ENCODE measurements at places on chromosomes 1 and 21.

DNA sequence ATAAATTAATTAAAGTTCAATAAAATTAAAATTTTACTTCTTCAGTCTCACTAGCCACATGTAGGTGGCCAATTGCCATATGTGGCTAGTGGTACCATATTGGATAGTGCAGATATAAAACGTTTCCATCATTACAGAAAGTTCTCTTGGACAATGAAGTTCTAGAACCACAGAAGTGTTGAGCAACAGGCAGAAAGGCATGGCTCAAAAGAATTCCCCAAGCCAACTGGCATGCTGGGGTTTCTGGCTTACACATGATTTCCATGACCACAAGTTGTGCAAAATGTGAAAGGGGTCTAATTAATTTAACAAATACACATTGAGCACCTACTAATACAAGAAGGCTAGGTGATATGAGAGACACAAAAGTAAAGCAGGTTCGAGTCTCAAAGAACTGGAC is 72.2 kb upstream of the CDC42BPA start:
- DNase-seq, result no peak

DNA sequence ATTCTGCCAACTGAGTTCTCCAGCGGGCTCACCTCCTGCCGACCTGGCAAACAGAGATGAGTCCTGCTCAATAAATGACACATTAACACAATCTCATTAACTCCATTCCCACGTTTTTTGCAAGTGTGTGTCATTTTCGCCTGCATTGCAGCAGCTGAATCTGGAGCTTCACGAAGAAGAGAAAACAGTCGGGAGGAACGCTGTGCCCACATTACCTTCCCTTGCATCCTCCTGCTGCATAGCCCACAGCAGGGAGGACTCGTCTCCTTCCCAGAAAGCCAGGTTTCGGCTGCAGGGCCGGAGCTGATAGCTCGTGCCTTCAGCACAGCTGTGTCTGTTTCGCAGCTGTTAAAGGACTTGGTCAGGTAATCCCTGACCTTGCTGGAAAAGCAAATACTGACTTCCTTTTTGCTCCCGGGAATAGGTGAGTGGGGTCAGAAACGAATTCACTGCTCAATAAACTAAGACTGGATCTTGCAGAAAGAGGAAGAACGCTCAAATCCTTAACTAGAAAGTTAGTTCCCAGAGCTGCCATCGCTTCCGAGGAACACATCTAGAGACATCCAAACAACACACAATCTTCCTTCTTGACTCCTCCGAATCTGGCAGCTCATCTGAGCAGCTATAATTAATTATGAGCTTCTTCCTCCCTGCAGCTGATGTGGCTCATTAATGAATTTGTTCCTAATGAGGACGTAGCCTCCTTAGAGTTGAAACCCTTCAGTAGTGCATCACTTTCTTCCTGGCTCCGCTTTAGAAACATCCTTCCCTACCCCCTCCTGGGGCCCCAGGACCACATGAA is 33.0 kb downstream of the KANK4 start:
- no peak for DNase-seq

- no peak for DNase-seq
These were observed 6.6 kb downstream of the GNG4 start for GRCh38 chr1:235642943-235643371.

GRCh38 chr1:55213151-55213884 is 1.8 kb downstream of the USP24 start:
- no peak for DNase-seq

- DNase-seq, result no peak
These were observed 57.4 kb downstream of the PPP1R12B start for GRCh38 chr1:202405928-202406327.

DNA sequence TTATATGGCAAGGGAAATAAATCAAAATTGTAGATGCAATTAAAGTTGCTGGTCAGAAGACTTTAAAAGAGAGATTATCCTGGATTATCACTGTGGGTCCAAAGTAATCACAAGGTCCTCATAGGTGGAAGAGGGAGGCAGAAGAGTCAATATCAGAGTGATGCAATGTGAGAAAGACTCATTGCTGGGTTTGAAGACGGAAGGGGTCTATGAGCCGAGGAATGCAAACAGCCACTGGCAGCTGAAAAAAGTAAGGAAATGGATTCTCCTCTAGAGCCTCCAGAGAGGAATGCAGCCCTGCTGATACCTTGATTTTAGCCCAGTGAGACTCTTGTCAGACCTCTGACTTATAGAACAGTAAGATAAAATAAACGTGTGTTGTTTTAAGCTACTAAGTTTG is 59.8 kb upstream of the MUTYH start:
- no peak for DNase-seq

DNA sequence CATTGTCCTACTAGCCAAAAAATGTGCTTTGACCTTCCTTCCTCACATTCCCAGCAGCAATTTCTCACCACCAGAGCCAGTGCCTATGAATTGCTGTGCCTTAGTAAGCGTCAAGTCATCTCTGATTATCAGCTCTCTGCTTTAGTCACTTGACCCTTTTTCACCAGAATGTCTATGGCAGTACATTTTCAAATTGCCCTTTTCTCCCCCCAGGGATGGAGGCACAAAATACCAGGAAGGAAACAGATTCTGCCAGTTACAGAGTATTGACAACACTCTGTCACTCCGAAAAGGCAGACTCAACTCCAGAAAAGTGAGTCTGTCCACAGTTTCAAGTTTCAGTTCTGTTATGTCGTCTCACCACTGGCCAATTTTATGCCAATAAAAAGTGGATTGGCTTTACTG is 167.4 kb downstream of the TNFSF18 start:
- no peak for DNase-seq

GRCh38 chr1:183812686-183813569 is 8.0 kb downstream of the RGL1 start:
- no peak for DNase-seq

GRCh38 chr1:30083800-30084464 is 639.5 kb downstream of the MATN1 start:
- no peak for DNase-seq

- peak; percentile 16 for DNase-seq
These were observed 62.9 kb downstream of the MDM4 start for GRCh38 chr1:204578867-204579664.

DNA sequence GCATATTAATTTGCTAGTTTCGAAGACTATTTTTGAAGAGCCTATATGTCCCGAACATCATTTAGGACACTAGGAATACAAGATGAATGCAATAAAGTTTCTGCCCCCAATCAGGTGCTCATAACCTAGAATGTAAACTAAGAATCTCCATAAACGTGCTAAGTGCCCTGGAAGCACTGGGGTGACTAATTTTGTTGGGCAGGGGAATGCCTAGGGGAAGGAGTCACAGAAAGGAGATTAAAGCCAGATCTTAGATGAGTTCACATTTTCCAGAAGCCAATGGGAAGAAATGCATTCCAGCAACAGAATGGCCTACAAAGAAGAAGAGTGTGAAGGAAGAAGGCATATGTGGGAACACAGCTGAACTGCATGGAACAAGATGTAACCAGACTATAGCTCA is 19.5 kb downstream of the SCYL3 start:
- no peak for DNase-seq

GRCh38 chr1:76269155-76269554 is 194.6 kb downstream of the ST6GALNAC3 start:
- DNase-seq, result no peak

DNA sequence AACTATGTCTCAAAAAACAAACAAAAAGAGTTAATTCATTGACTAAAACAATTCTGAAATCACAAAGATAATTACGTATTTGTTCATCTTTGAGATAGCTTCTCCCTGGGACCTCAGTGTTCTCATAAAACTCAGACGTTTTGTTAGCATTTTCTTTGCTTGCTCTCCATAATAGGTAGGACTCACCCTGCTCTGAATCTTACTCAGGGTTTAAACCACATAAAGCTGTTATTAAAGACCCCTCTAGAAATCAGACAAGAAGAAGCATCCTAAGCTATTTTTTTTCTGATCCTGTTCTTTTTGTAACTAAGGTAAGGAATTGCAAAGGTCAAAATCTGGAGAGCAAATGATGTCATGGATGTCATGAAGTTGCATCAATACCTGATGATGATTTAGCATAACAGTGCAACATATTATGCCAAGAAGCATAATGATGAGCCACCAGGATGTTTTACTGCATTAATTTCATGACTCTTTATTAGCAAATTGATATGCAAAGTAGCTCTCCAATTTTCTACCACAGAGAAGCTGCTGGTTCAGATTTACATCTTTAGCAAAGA is 2.4 kb downstream of the FBXO42 start:
- no peak for DNase-seq

GRCh38 chr1:190474650-190475211 is 2.9 kb downstream of the BRINP3 start:
- DNase-seq, result no peak

DNA sequence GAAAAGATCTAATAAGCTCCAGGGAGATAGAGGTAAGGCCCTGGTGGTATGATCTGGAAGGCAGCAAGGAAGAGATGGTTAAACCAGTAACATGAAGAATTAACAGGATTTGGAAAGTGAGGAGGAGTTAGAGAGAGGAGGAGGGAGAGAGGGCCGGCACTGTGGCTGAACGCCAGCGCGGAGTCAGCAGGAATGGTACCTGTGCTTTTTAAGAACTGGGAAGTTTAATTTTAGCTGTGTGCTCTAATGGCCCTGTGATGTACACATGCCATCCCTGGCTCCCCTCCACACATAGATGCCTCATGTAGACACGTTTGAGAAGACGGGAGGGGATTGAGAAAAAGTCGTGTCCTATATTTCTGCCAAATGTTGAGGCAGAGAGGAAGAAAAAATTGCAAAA is 13.8 kb upstream of the AVPR1B start:
- DNase-seq, result no peak

- DNase-seq, result no peak
These were observed 8.9 kb downstream of the PAX7 start for GRCh38 chr1:18639368-18640055.

GRCh38 chr21:42969193-42969600 is 5.2 kb upstream of the PKNOX1 start:
- no peak for DNase-seq

- no peak for DNase-seq
These were observed 5.1 kb downstream of the KCNJ15 start for GRCh38 chr21:38261851-38262250.

DNA sequence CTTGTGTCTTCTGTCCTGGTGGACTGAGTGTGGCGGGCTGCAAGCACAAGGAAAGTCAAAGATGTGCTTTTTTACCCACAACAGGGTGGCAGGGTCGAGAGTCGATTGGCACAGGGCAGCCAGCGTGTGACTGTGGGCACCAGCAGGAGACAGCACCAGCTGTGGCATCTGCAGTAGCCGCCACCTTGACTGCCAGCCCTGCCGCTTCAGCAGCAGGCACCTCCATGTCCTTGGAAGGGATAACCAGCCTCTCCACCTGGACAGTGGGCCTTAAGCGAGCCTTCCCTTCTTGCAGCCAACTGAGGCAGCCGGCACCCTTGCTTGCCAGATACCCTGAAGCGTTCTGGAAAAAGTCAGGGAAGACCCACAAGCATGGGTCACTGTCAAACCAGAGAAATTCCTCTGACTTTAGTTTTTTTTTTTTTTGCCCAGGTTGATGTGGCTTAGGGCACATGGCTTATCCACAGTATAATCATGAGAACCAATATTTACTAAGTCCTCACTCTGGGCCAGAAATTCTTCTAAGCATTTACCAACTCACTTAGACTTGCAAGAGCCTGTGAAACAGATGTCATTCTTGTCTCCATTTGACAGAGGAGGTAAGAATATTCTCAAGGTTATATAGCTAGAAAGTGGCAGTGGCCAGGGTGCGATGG is 30.1 kb upstream of the PTGFRN start:
- no peak for DNase-seq

All from stimulated activated CD4-positive, alpha-beta T cell treated with anti-CD3 and anti-CD28 coated beads, Interleukin-15, amount 100 ng/mL, for 1 hour (primary cell).